ENCODE measurements at places on chromosomes 2 and 18.

- no peak for DNase-seq
Measured at GRCh38 chr2:179861416-179862067, at the start of gene ZNF385B. Gene ZNF385B (minus strand): TSS chr2:179861612.

GRCh38 chr2:84841577-84841976, 39.3 kb downstream of the TRABD2A start:
- no peak for DNase-seq

DNA sequence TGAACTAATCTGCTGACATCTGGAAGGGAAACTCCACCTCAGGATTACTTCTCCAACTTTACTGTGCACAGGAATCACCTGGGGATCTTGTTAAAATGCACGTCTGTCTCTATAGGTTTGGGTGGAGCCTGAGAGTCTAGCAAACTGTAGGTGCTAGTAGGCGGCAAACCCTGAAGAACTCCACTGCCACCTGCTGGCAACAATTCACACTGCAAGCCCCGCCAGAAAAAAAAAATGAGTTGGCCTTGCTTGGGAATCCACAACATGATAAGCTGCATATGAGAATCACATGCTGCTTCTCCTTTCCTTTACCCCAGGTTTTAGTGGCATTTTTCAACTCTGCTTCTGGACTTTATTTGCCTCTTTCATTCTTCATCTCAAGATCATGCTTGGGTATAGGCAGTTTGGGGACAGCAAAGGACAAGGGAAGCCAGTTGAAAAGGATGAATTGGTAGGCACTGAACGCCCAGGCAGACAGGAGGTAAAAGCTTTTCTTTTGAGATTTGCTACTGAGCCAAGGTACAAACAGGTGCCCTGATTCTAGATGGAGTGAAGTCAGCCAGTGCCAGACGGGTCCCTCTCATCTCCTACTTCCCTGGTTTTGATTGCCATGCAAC, 88.8 kb downstream of the VIT start:
- DNase-seq: peak; percentile 75

DNA sequence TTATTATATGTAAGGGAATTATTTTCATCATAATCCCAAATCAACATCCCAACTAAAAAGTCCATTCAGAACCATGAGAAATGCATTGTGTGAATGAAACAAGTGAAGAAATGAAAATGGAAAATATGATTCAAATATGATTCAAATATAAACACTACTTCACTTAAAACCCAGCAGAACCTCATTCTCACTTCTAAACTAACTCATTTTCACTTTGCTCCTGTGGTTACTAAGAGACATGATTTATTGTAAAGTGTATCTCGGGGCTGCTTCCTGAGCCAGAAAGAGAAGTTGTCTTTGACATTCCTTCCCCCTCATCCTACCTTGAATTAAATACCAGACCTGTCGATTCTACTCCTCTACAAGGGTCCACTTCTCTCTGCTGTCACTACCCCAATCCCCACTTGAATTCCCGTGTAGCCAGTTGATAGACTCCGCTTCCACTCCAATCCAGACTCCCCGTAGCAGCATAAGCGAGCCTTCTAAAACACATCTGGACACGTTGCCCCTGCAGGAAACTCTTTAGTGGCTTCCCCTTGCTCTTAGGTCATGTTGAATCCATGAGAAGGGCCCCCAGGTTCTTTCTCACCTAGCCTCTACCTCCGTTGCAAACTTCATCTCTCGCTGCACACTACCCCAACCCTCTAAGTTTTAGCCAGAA, 697.0 kb upstream of the ID2 start:
- no peak for DNase-seq

GRCh38 chr18:53268455-53268854, 928.5 kb downstream of the DCC start:
- no peak for DNase-seq

- no peak for DNase-seq
Measured at GRCh38 chr2:142857256-142858164, 20.0 kb upstream of the KYNU start.

DNA sequence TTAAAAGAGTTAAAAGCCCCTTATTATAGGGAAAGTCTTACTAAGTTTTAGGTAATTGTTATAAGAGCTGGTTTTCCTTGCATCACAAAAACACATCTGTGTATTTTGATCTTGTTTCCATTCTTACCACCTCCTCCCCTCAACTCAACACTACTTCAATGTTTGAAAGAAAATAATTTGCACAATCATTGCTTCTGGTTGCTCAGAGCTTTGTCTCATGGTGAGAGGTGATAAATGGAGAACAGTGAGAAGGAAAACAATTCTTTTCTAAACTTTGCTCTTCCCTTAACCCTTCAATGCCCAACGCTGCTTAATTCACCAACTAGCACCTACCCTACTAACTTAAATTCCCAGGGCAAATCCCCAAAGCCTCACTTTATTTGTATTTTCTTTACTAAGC, 268.1 kb upstream of the LINC00305 start:
- DNase-seq: no peak

- DNase-seq: no peak
Measured at GRCh38 chr2:10123281-10123680, 742 bp downstream of the RRM2 start.

GRCh38 chr18:49359732-49360444, 100.6 kb downstream of the DYM start:
- no peak for DNase-seq

DNA sequence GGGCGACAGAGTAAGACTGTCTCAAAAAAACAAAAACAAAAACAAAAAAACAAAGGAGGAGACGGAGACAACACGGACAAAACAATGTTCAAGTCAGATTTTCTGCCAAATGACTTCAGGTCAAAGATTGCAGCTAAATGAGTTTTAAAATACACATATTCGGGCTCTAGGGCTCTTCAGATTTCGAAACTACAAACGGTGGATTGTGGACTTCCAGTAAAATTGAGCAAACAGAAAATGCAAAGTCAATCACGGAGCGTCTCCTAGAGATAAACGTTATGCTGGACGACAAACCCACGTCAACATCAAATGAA, 558 bp downstream of the MRPS5 start:
- no peak for DNase-seq

DNA sequence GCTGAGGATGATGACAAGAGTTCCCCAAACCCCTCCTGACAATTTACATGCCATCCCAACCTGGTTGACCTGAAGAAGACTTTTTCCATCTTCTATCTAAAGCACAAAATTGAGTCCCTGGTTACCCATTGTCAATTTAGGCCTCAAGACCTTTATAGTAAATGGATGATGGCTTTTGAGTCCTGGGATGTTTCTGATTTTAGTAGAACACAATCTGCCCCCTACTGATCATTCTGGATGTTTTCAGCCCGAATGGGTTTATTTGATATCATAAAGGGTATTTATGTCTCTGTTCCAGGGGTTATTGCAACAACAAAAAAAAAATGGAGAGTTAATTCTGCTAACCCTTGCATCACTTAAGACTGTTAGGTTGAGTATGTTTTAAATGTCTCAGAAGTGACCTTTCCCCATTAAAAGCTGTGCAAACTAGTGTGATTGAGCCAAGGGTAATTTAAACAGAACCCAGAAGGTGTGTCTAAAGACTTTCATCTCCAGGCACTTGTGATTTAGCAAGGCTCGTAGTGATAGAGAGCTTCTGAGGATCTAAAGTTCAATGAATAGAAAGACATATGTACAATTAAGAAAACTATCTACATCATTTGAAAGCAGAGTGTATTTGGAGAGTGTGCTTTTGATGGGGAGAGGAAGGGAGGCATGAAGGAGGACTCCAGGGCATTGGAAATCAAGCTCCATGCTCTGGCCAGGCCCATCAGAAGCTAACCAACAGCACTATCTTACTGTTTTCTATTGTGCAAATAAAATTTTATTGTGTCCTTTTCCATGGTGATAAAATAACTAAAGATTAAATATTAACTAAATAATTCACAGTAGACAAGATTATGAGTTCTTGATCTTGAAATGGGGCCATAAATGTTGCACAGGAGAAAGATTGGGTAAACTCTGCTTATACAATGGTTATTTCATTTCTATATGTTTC, 96.6 kb upstream of the NOSTRIN start:
- peak; percentile 58 for DNase-seq

DNA sequence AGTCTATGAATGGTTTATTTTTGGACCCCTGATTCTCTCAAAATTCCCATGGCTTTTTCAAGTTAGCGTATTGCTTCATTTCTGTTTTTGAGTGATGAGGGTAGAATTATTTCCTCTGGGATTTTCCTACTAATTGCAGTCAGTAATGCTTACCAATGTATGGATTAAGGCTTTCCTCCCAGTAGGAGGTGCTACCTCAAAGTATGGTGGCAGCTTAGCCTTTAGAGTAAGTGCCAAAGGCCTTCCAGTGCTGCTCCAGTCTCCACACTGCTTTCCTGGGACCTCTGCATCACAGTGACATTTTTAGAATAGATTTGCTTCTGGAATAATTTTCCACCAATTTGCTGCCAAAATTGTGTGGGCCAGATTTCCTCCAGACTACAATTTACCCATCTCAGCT, 16.2 kb upstream of the SSB start:
- DNase-seq: no peak

- DNase-seq: no peak
Measured at GRCh38 chr2:166091439-166091838, 36.4 kb downstream of the SCN1A start.

GRCh38 chr2:23531881-23532280, 146.9 kb downstream of the KLHL29 start:
- no peak for DNase-seq

GRCh38 chr18:63109802-63110201, 209.8 kb downstream of the BCL2 start:
- DNase-seq: no peak

- DNase-seq: no peak
Measured at GRCh38 chr2:223868005-223868404, 30.6 kb upstream of the AP1S3 start.

GRCh38 chr2:10989782-10990181, 78.0 kb downstream of the KCNF1 start:
- DNase-seq: no peak

- no peak for DNase-seq
Measured at GRCh38 chr18:79199691-79200374, 130.6 kb downstream of the ATP9B start.

GRCh38 chr18:76932026-76932819, 109.9 kb downstream of the ZNF236 start:
- no peak for DNase-seq

GRCh38 chr2:80255918-80256781, 48.4 kb downstream of the LRRTM1 start:
- DNase-seq: peak; percentile 2

DNA sequence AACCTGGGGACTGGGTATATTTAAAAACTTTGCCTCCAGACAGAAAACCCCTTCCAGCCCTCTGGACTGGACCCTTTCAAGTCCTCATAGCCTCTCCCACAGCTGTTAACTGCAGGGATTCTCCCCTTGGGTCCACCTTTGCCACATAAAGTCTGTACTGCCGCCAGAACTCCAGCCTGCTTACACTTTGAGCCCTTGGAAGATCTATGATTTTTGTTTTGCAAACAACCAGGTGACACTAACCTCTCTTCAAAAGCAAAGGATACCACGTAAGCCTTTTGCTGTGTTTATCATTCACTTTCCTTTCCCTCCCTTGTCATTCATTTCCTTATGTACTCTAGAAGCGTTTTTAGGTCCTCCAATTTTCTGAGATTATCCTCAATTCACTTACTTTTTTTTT, 4.1 kb upstream of the AGXT start:
- no peak for DNase-seq

All from LoVo (cell line).